ENCODE measurements at places on chromosomes 11 and 22. TPM values are rescaled to one million over a fixed set of nuclear protein-coding genes. Genes with fewer than 3 reads are reported as not detected.

- no peaks in the 10 kb centered on the region for H3K36me3 ChIP-seq
- peak overlapping the region; percentile 59 for H3K4me3 ChIP-seq
- H3K27me3 ChIP-seq, result no peaks in the 10 kb centered on the region
- H3K27ac ChIP-seq, result no peak overlapping the region
- peaks cover 40% of the 10 kb centered on the region for H3K4me1 ChIP-seq
These were observed 25.3 kb upstream of the PRR5 start for GRCh38 chr22:44676441-44677352.

GRCh38 chr11:105524286-105524685, 85.6 kb upstream of the GRIA4 start:
- DNase-seq, result no peak
- no peaks in the 10 kb centered on the region for H3K36me3 ChIP-seq
- H3K4me3 ChIP-seq, result no peak overlapping the region
- no peaks in the 10 kb centered on the region for H3K4me1 ChIP-seq

Gene ZNF202
- 8.6 TPM for total RNA-seq

Gene NLRP14
- 0.12 TPM for total RNA-seq

Gene GRM5
- not detected for total RNA-seq

Data from activated T-cell treated with anti-CD3 and anti-CD28 coated beads, Interleukin-2, amount 50 U/mL, for 72 hours (primary cell).